ENCODE measurements at places on chromosomes 16 and 17. TPM values are rescaled to one million over a fixed set of nuclear protein-coding genes. Genes with fewer than 3 reads are reported as not detected.

DNA sequence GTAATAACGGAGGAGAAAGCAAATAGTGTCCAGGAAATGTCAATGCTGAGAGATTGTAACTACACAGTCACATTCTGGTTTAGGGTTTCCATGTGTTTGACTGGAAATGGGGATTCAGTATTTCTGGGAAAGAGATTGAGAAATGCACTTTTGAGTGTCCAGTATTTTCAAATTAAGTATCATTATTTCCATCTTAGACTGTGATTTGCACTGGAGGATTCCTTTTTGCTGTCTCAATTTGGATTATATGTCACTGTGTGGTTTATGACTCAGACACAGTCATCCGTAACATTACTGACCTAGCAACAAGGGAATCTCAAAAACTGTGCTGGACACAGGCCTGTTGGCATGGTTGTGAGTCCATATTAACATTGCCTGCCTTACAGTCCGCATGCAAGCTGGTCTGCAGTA lies 681.4 kb downstream of the CDH11 start:
- H3K4me1 ChIP-seq = no peaks in the 10 kb centered on the region
- H3K4me3 ChIP-seq = no peak overlapping the region
- no peaks in the 10 kb centered on the region for H3K27me3 ChIP-seq

Gene SOX8
- 64.3 TPM for total RNA-seq

DNA sequence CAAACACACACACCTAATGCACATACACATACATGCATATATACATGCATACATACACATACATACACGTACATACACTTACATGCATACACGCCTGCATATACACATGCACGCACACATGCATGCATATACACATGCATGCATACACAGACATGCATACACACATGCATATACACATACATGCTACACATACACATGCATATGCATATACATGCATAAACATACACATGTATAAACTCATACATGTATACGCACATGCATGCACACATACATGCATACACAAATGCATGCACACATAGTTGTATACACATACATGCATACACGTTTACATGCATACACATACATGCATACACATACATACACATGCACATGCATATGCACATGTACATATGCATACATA lies 23.6 kb upstream of the RMI2 start:
- no peaks in the 10 kb centered on the region for H3K27me3 ChIP-seq
- no peaks in the 10 kb centered on the region for H3K36me3 ChIP-seq
- H3K4me3 ChIP-seq = no peak overlapping the region
- no peak for DNase-seq
- H3K27ac ChIP-seq = no peak overlapping the region

Gene PITPNM3
- 0.90 TPM for total RNA-seq

GRCh38 chr17:51029568-51030463 lies 90.9 kb downstream of the SPAG9 start:
- H3K27ac ChIP-seq = no peak overlapping the region
- no peak for DNase-seq
- no peaks in the 10 kb centered on the region for H3K4me1 ChIP-seq
- H3K27me3 ChIP-seq = no peaks in the 10 kb centered on the region

Gene CCL17
- total RNA-seq = not detected

DNA sequence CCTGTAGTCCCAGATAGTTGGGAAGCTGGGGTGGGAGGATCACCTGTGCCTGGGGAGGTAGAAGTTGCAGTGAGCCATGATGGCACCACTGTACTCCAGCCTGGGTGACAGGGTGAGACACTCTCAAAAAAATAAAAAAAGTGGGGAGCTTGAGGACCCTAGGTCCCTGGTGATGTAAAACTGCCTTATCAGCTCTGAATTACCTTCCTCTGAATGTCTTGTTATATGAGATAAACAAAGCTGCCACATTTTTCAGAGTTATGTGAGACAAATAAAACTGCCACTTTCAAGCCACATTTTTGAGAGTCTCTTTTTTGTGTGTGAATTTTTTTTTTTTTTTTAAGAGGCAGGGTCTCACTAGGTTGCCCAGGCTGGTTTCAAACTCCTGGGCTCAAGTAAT lies 32.0 kb upstream of the B4GALNT2 start:
- no peaks in the 10 kb centered on the region for H3K27me3 ChIP-seq
- no peak overlapping the region for H3K4me3 ChIP-seq
- H3K4me1 ChIP-seq = no peaks in the 10 kb centered on the region
- no peak for DNase-seq
- no peaks in the 10 kb centered on the region for H3K36me3 ChIP-seq
- no peak overlapping the region for H3K27ac ChIP-seq

Gene PRSS33
- total RNA-seq = not detected

DNA sequence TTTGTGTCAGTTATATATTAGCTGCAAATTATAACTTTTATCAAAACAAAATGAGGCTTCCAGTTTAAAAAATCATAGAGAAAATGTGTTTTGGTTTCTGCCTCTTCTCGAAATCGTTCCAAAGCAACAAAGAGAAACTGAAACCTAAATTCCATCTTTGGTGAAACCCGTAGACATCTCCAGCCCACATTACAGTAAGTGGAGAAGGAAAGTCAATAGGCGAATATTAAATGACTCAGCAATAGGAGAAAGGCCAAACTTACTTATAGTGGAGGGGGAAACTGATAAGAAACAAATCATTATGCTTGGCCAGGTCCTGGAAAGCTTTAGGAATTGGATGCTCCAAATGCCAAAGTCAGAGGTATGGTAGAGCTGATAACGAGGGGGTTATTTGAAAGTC lies 103.0 kb upstream of the SHISA6 start:
- no peak overlapping the region for H3K27ac ChIP-seq
- no peaks in the 10 kb centered on the region for H3K27me3 ChIP-seq
- H3K36me3 ChIP-seq = no peaks in the 10 kb centered on the region
- H3K4me1 ChIP-seq = peaks cover 6% of the 10 kb centered on the region
- H3K4me3 ChIP-seq = no peak overlapping the region
- DNase-seq = no peak

Gene RASL10B
- 8.4 TPM for total RNA-seq

DNA sequence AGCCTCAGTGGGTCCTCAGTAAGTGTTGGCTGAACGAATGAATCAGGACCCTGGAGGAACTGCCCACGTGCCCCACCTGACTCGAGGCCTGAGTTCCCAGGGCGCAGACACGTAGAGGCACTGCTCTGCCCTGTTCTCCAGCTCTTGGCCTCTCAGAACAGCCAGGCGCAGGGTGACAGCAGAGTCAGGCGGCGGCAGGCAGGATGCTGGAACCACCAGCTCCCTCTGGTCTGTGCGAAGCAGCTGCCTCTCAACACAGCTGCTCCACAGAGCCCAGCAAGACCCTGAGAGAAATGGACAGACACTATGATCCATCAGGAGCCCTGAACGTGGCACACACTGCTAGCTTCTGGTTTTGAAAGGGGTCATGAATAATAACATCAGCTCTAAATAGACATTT lies 53.1 kb upstream of the BCO1 start:
- H3K27ac ChIP-seq = no peak overlapping the region
- H3K4me3 ChIP-seq = no peak overlapping the region

Measured in tibial nerve (tissue), 4 donors.